ENCODE measurements at places on chromosomes 13 and 19. TPM values are rescaled to one million over a fixed set of nuclear protein-coding genes. Genes with fewer than 3 reads are reported as not detected.

DNA sequence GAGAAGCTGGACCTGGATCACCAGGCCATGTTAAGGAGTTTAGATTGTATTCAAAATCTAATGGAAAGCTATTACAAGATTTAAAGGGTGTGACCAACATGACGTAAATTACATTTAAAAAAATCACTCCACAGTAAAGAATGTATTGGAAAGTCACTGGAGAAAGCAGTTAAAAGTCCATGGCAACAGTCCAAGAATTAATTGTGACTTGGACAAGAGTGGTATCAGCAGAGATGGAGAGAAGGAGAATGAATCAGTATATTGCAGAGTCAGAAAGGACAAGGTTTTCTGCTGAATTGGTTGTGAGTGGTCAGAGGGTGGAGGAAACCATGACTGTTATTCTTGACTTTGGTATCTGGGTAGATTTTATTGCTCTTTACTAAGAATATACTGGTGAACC is 535.1 kb upstream of the SLITRK1 start:
- no peak for DNase-seq

GRCh38 chr13:36369268-36370107 is 23.3 kb upstream of the SPART start:
- DNase-seq, result no peak

C13orf46 gene
- total RNA-seq, result not detected

- DNase-seq, result no peak
These were observed 1.6 kb upstream of the MRI1 start for GRCh38 chr19:13762635-13763235.

GRCh38 chr13:52737451-52737850 is 2.2 kb downstream of the CNMD start:
- no peak for DNase-seq

- no peak for DNase-seq
These were observed 11.0 kb downstream of the CTU1 start for GRCh38 chr19:51097166-51097738.

DNA sequence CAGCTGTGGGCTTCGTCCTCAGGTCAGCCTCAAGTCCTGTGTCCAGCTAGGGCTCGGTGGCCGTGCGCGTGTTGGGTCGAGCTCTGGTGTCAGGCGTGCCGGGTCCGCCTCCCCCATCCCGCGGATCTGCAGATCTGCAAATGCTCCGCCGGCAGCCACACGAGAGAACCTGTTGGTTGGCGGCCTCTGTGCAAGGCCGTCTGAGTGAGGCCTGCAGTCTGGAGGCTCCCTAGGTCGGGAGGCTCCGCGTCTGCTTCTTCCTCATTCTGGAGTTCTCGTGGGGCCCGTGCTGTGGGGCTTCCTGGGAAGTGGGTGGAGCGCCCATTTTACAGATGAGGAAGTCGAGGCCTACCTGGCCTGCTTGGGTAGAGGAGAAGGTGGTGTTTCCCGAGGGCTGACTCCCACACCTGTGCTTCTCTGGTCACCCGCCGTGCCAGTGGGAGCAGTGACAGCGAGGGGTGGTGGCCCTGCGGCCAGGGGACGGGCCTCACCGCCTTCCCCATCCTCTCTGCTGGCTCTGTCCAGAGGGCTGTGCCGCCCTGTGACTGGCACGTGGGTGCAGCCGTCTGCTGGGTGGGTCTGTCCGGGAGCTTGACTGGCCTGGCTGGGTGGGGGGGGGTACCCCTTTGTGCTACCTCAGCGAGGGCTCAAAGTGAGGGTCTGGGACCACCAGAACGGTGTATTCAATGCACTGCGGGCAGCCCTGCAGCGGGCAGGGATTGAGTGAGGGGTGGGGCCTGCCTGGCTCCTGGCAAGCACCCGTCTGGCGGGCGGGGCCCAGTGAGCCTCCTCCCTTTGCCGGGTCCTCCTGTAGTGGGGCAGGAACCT is 3.3 kb downstream of the CSNK1G2 start:
- no peak for DNase-seq

GRCh38 chr13:38674208-38674607 is 12.7 kb upstream of the FREM2 start:
- no peak for DNase-seq

GRCh38 chr13:114157869-114158495 is 21.1 kb upstream of the CFAP97D2 start:
- no peak for DNase-seq

Measured in vagina (tissue), 2 donors.